ENCODE measurements at places on chromosomes 3 and 15.

DNA sequence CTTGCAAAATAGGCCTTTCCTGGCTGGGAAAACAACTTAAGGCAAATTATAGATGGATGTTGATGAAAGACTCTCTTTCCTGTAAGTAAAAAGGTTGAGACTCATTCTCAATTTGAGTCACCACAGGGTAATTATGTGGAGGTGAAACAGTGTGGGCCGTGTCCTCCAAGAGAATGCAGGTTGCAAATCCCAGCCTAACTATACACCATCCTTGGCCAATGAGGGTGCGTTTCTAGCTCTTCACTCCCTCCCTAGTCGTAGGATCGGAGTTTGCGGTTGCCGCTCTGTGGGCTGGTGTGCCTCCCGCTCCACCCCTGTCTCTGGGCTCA lies 259.9 kb downstream of the PLCL2 start:
- DNase-seq: no peak

GRCh38 chr3:103919327-103919726 lies 1447.4 kb upstream of the ALCAM start:
- no peak for DNase-seq

- no peak for DNase-seq
These were observed 4.7 kb upstream of the ONECUT1 start for GRCh38 chr15:52794665-52795463.

- no peak for DNase-seq
These were observed 15.5 kb downstream of the DLEC1 start for GRCh38 chr3:38054499-38055001.

Measured in stimulated activated CD4-positive, alpha-beta T cell treated with anti-CD3 and anti-CD28 coated beads, Interleukin-4, amount 100 ng/mL, for 1 hour (primary cell).